T-helper 22 cell (primary cell): ENCODE measurements at places on chromosomes 2 and 18.

- DNase-seq, result no peak
Measured at GRCh38 chr2:18883616-18884456, 294.5 kb upstream of the NT5C1B start.

- no peak for DNase-seq
Measured at GRCh38 chr18:48193521-48194492, 215.4 kb downstream of the ZBTB7C start.

DNA sequence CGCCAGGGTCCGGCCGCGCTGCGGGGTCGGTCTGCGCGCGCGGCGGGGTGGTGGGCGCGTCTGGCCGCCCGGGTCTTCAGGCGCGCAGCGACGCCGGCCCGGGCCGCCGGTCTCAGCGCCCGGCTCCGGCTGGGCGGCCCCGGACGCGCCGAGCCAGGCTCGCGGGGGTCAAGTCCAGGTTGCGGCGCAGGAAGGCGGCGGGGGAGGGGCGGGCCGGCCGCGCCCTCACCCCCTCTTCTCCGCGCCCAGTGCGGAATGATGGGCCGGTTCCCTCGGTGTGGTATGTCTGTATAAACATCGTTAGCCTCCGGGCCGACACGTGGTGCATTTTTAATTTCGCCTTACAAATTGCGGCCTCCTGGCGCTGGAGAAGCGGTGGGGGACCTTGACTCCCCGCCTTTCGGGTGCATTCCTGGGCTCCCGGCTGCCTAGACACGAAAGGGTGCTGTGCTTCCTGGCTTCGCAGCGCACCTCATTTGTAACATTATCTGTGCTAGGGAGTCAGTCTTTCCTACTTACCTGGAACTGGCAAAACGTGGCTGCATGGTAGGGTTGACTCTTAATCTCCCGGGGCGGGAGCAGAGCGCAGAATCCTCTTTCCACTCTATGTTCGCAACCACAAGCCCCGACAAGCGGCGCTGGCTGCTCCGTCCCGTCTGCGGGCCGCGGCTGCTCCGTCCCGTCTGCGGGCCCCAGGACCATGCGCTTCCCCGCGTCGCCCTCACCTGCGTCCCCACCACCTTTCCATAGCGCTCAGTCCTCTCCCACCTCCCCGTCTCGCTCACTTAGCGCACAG, 69.0 kb downstream of the CTAGE1 start:
- no peak for DNase-seq

GRCh38 chr2:105447476-105447875, 48.6 kb upstream of the FHL2 start:
- no peak for DNase-seq

DNA sequence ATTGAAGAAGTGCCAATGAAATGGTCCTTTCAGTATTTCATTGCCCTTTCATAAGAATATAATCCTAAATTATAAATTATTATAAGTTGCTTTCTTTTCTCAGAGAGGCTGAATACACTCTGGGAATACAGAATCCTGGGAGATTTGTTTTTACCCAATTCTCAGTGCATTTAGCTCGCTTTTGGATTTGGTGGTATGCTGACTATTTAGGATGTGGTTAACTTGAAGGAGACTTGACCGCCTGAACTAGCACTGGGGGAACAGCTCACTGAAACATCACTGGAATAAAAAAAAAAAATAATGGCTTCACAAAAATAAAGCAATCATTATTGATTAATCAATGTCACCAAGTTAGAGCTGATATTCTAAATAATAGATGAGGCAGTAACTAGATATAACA, 10.2 kb downstream of the TNFAIP6 start:
- DNase-seq, result no peak

- no peak for DNase-seq
Measured at GRCh38 chr2:59168766-59169165, 927.6 kb upstream of the FANCL start.

GRCh38 chr2:36770542-36771287, 74.2 kb downstream of the VIT start:
- no peak for DNase-seq

DNA sequence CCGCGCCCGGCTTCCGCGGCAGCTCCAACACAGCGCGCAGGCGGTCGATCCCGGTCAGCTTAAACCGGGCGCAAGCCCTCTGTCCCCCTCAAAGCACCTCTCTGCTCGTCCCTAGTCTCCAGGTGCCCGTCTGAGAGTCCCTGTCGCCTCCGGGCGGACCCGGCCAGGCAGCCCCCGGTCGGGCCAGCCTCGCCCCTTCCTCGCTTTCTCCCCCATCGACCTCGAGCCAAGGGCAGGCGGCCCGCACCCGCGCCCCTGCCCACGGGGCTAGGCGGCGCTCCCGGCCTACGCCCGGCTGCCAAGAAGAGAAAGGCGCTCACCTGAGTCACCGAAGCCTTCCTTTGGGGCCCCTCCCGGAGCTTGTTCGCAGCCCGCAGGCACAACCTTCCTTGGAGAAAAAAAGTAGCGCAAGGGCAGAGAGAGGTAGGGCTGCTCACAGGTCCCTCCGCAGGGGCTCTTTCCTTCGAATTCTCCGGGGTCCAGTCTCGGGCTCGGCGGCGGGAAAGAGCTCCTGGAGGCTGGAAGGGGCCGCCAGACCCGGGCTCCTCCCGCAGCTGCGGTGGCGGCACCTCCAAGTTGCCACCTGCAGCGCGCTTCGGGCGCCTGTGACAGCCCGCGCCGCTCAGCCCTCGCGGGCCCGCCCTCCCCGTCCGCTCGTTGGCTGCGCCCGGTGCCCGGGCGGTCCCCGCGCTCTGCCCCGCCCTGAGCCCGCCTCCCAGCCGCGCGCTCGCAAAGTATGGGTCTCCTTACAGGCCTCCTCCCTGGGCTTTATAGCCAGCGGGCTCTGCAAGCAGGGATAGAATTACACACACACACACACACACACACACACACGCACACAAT, 86.5 kb upstream of the EPB41L3 start:
- DNase-seq, result no peak

GRCh38 chr2:168816369-168816768, 13.9 kb downstream of the NOSTRIN start:
- no peak for DNase-seq

DNA sequence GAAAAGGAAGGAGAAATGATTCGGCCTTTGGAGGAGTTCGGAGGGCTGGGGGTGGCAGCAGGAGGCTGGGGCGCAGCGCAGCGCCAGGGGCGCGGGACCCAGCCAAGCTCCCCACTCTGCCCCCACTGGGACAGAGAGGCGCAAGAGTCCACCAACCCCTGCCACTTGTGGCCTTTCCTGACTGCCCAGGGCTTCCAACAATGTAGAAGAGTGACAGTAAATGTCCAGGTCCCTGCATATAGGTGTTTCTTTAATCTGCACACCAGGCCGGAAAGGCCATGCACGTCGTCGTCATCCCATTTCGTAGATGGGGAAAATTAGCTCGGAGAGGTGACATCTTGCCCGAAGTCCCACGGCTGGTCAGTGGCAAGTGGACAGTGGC, 96.6 kb downstream of the INHBB start:
- DNase-seq, result no peak

DNA sequence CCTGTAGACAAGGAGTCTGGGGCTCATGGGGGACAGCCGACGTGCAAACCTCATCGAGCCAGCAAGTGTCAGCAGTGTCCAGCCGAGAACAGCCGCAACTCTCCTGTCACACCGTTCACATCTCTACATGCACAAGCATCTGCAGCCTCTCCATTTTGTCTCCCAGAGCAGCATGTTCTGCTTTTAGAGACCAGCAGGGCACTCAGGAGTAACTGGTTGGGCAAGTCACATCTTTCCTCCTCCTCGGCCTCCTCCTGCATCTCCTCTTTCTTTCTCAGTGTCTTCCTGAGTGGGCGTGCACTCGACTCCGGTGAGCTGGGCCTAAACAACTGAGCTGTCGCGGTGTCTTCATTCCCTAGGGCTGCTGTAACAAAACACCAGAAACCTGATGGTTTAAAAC, 249.9 kb downstream of the SH3BP4 start:
- DNase-seq, result no peak

DNA sequence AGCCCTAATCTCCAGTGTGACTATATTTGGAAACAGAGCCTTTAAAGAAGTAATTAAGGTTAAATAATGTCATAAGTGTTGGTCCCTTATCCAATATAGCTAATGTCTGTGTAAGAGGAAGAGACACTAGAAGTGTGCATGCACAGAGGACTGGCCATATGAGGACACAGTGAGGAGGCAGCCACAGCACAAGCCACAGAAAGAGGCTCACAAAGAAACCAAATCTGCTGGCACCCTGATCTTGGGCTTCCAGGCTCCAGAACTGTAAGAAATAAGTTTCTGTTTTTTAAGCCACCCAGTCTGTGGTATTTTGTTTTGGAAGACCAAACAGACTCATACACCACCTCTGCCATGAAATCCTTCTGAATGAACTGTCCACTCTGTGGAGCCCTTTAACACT, 186.4 kb upstream of the SLC39A10 start:
- DNase-seq, result no peak

- no peak for DNase-seq
Measured at GRCh38 chr2:109196081-109196875, 67.3 kb downstream of the SH3RF3 start.

DNA sequence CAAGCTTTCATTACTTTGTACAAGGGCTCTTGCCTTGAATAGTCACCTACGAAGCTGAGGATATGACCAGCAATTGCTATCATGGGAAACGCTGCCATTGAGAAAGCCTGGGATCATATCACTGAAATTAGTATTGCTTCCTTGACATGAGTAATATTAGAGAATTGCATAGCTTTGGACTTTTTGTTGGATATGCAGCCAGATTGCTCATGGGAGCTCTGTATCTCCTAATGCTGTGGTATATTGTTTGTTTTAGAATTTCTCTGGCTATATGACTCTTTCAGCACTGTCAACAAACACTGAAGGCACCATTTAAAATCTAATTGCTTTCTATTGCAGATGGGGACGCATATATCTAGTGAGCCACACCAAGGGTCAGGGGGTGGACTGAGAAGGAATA, 80.0 kb upstream of the WDSUB1 start:
- no peak for DNase-seq

DNA sequence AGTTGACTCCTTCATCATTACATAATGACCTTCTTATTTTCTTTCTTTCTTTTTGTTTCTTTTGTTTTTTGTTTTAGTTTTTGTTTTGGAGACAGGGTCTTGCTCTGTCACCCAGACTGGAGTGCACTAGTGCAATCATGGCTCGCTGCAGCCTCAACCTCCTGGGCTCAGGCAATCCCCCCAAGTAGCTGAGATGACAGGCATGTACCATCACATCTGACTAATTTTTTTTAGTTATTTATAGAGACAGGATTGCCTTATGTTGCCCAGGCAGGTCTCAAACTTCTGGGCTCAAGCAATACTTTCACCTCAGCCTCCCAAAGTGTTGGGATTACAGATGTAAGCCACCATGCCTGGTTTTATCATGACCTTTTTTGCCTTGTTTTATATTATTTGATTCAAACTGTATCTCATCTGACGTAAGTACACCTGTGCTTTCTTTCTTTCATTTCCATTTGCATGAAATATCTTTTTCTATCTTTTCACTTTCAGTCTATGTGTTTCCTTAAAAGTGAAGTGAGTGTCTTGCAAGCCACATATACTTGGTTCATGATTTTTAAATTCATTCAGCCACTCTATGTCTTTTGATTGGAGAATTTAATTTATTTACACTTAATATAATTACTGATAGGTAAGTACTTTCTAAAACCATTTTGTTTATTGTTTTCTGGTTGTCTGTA, 39.1 kb downstream of the SP100 start:
- DNase-seq, result no peak

- DNase-seq, result no peak
Measured at GRCh38 chr2:224847961-224848850, 132.0 kb upstream of the CCDC195 start.

GRCh38 chr2:105294844-105295481, 34.6 kb downstream of the TGFBRAP1 start:
- DNase-seq, result no peak

DNA sequence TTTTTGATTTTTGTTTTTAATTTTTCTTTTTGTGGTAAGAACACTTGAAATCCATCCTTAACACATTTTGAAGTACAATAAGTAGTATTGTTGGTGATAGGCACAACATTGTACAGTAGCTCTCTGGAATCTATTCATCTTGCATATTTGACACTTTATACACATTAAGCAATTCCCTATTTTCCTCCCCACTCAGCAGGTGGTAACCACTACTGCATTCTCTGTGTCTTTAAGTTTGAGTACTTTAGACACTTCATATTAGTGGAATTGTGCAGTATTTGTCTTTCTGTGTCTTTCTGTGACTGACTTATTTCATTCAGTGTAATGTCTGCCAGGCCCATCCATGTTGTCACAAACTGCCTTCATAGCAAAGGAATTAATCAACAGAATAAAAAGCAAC, 471.7 kb upstream of the CDH20 start:
- no peak for DNase-seq

DNA sequence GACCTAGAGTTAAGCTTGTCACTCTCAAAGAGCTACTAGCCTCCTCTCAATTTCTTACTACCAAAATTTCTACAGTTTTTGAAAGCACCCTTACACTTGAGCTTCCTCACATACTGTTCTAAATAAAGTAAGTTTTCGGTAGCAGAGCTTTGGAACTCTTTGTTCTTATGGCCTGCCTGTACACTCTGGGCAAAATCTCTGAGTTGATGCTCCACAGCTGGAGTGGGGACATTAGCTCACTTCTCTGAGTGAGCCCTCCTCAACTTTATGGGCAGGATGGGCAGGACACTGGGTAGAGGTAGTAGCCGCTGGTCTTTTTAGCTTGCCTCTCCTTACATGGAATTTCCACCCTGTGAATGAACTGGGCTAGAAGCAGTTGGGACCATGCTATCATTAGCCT, 127.8 kb downstream of the FAM210A start:
- no peak for DNase-seq

DNA sequence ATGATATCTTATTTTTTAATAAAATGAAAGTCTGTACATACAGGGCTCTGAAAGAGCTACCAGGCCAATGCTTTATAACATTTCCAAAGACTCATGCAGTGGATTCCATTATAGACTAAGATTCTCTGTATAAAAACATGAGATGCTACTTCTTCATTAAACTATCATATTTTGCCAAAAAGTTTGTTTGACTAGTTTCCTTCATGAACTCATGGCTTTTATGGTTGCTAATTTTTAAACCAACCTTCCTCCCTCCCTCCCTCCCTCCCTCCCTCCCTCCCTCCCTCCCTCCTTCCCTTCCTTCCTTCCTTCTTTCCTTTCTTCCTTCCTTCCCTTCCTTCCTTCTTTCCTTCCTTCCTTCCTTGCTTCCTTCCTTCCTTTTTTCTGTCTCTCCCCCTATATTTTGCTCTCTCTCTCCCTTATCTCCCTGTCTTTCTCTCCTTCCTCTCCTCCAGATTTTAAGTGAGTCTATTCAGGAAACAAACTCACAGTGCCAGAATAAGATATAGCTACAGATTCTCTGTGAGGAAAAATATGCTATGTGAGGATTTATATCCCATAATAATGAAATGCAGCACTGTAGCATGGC, 961.5 kb upstream of the ZEB2 start:
- no peak for DNase-seq

- DNase-seq, result no peak
Measured at GRCh38 chr18:43148231-43148630, 32.7 kb upstream of the RIT2 start.

- no peak for DNase-seq
Measured at GRCh38 chr18:42969366-42969765, 146.1 kb downstream of the RIT2 start.

GRCh38 chr2:28616396-28616999, 120.6 kb downstream of the PLB1 start:
- no peak for DNase-seq
